ENCODE measurements at places on chromosomes 12 and 14. TPM values are rescaled to one million over a fixed set of nuclear protein-coding genes. Genes with fewer than 3 reads are reported as not detected.

DNA sequence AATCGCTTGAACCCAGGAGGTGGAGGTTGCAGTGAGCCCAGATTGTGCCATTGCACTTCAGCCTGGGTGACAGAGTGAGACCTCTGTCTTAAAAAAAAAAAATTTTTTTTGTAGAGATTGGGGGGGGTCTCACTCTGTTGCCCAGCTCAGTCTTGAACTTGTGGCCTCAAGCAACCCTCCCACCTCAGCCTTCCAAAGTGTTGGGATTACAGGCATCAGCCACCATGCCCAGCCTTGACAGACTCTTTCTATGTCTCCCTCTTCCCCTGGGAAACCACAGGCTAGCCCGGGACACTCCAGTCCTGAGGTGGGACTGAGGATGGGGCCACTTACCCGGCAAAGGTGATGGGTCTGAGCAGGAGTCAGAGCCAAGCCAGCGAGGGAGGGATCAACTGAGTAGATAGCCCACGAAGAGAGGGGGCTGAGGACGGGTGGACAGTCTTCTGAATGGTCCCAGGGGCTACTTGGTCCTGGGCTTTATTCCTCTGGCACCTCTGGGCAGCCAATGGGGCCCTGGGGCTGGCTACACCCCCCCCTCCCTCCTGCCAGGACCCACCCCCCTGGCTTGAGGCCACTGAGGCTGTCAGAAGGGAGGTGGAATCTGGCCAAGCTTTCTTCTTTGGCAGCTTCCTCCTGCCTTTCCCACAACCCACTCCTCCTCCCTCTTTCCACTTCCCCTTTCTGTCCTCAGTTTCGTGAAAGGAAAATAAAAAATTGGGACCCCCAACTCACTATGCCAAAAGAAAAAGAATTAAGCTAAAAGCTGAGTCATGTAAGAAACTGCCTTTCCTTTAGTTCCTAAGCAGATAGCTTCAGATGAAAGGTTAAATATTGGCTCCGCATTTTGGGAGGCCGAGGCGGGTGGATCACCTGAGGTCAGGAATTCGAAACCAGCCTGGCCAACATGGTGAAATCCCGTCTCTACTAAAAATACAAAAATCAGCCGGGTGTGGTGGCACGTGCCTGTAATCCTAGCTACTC, at the start of gene SDS:
Gene SDS, minus strand, starts transcription at position 453 of the 981 bp plus-strand sequence. CDS start 4,179 bp downstream, outside the sequence.
- DNase-seq = no peak

- DNase-seq = peak; percentile 41
Observed at GRCh38 chr12:58920102-58920960, at the start of gene LRIG3. Gene LRIG3, minus strand, starts transcription at chr12:58920504. Its CDS starts 269 bp downstream, at chr12:58920235.

GRCh38 chr12:28709986-28710685, 438.9 kb upstream of the FAR2 start:
- DNase-seq = no peak

DNA sequence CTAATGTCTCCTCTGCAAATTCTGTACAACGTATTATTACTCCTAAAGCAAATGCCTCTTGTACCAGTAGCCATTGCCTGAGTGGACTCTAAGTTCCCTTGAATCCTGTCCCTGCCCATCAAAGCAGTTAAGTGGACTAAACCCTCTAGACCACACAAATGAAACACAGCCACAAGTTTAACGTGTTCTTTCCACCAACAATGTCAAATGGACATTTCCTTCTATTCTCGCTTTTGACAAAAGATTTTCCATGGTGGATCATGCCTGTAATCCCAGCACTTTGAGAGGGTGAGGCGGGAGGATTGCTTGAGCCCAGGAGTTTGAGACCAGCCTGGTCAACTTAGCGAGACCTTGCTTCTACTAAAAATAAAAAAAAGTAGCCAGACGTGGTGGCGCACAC, 15.9 kb downstream of the CCDC88C start:
- DNase-seq = no peak

DNA sequence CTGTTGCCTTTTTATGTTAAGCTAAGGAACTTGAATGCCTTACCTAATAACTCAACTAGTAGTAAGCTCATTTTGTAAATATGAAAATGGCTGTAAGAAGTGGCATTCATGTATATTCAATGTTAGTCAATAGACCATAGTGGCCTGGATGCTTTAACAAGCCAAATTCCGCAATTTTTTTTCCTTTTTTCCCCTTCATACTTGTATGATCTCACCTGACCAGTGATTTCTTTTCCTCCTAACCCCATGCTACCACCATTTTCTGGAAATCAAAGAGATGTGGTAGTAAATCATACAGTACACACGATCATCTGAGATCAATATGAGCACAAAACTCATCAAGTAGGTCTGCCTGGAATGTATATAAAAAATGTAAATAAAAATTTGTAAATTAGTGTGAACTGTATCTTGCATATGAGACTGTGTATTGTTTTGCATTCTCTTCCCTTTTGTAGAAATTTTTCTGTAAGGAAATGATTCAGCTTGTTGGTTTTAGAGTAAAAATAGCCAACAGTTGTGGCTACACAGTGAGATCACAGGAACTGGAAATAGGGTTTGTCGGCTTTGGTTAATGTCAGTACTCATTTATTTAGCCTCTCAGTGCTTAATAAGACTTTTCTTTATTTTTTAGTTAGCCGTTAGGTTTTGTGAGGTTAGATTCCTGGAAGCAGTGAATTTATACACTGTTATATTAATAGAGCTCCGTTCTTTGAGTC, 62.5 kb downstream of the ETNK1 start:
- no peak for DNase-seq

DNA sequence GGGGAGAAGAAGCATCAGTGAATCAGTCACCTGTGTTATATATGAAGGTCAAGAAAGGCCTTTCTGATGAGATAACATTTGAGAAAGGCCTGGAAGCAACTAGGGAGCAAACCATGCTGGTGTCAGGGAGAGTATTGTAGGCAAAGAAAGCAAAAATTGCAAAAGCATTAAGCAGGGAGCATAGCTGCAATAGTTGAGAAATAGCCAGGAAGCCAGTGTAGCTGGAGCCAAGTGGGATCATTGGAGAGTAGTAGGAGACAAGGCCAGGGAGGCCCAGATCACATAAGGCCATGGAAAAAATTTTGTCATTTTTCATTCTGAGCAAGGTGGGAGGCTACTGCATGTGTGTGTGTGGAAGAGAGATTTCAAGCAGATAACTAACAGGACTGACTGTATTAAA, 18.8 kb upstream of the MAGOHB start:
- DNase-seq = no peak

GRCh38 chr12:118063576-118064391, 2.8 kb upstream of the WSB2 start:
- DNase-seq = no peak

GRCh38 chr12:80443974-80444666, at the start of gene PTPRQ:
Gene PTPRQ, plus strand, starts transcription at chr12:80444235. Its CDS starts 111 bp downstream, at chr12:80444346.
- DNase-seq = no peak

DNA sequence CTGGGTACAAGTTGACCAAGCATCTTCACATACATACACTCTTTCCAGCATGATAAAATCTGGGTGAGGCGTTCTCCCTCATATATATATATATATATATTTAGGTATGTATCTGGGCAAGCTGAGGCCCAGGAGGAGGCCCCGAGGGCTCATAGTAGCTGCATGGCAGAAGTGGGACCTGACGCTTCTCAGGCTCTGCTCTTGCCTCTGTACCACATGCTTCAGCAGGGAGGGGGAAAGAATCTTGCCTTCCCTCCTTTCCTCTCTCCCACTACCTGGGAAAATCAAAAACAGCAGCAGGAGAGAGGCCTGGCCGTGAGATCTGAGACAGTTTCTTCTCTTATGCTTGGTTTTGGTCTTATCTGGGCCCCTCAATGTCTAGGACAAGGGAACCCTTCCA, 9.2 kb downstream of the PPP1R1A start:
- DNase-seq = no peak

DNA sequence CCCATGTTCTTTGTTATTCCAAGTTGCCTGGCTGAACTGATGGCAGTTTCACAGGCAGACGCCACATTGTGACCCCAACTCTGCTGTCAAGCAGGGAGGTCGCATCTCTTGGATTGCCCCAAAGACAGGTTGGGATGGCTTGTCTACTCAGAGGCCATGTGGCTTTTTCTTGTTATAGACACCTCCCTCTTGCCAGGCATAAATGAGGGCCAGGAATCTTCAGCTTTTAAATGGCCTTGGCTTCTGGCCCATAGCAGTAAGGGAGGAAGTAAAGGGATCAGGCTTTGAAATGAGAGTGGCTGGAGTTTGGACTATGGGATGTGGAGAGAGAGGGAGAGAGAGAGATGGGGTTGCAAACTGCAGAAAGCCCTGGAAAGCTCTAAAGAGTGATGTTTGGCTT, 215.0 kb downstream of the TBX5 start:
- DNase-seq = no peak

DNA sequence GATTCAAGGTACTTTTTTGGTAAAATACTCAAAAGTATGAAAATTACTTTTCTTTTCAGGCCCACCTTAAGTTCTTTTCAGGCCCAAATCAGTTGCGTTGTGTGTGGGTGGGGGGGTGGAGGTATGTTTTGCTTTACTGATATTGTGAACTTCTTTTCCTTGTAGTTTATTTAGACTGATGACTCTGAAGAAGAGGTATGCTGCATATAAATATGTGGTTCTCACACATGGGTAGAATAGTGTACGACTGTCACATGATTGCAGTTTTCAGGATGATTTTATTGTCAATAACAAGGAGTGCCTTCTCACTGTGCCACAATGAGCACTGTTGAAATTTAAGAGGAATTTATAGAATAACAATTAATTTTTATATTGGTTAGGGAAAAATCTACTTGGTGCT, 166.6 kb upstream of the ATP2B1 start:
- DNase-seq = no peak

GRCh38 chr12:105813201-105813600, 325.6 kb downstream of the NUAK1 start:
- DNase-seq = no peak

- DNase-seq = no peak
Observed at GRCh38 chr12:113297214-113297587, 37.7 kb downstream of the SLC8B1 start.

GRCh38 chr12:92396647-92397252, 251.1 kb upstream of the BTG1 start:
- no peak for DNase-seq

DNA sequence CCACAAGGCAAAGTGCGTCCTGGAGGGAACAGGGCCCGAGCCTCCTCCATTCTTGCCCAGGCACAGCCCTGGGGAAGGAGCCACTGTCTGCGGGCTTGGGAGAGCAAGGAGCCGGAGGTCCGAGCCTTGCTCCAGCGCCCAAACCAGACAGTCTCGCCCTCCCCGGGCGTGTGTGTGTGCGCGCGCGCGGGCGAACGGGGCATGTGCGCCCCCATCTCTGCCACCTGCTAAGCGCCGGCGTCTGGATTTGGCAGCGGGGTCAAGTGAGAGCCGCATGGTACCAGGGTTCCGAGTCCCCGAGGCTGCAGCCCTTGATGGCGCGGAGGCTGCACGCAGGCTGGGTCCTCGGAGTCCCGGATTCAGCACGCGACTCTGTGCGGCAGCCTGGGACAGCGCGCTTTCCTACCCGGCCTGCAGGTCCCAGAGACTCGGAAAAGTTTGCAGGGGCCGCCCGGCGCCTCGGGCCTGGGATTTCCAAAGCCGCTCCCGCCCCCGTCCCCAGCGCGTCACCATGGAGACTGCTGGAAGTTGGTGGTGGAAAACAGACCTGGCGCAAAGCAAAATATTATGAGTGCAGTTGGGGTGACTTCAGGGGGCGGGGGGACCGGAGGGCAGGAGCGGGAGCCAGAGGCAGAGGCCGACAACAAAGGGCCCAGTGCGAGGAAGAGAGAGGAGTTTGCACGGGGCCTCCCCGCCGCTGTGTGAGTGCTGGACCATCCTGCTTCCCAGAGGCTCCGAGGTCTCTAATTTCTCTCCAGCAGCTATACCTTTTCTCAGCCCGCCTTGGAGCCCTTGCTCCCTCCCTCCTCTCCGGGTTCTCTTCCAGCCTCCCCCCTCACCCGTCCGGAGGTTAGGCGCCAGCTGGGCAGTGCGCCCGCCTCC, 4.2 kb downstream of the RFX4 start:
- DNase-seq = no peak

- no peak for DNase-seq
Observed at GRCh38 chr12:106841510-106842302, 67.2 kb downstream of the RIC8B start.

DNA sequence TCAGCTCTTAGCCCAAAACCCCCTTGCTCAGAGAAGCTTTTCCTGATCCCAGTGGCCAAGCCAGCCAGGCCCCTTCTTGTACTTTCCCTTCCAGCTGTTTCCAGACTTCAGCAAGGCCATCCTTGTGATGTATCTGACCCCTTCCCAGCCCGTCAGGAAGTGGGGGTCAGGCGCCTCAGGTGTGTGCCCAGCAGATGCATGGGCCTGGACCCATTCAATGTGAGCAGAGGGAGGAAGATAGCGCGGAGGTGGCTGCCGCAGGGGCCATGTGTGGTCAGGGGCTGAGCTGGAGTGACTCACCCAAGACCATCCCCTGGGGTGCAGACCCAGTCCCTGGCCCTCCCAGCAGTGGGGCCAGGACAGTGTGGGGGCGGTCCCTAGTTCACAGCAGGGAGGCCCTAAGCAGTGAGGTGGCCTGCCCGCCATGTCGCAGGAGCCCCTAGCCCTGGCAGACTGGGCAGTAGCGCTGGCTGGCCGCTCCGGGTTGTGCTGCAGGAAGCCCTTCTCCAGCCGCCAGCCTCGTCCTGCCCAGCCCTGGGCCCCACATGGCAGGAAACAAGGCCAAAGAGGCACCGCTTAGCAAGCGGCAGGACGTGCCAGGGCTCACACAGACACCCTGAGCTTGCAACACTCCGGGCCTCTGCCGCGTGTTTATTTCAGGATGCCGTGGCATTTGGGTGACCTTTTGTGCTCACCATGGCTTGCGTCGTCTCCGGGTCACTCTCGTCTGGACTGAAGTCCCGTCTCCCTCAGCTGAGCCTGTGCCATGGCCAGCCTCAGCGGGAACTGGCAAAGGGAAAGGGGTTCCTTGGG, 12.0 kb downstream of the ADSS1 start:
- no peak for DNase-seq

- DNase-seq = no peak
Observed at GRCh38 chr12:7106082-7106481, 2.9 kb downstream of the C1RL start.

GRCh38 chr14:36583242-36583892, 953 bp upstream of the NKX2-8 start:
- peak; percentile 24 for DNase-seq

GRCh38 chr12:64633940-64634337, 23.6 kb downstream of the RASSF3 start:
- no peak for DNase-seq

- no peak for DNase-seq
Observed at GRCh38 chr14:40762177-40762576, 844.5 kb upstream of the LRFN5 start.

GRCh38 chr14:68939893-68940613, 39.0 kb downstream of the ACTN1 start:
- DNase-seq = no peak

CLEC4D gene
- not detected for total RNA-seq

PTPRB gene
- total RNA-seq = not detected

CD69 gene
- 116 TPM for total RNA-seq

PYGL gene
- total RNA-seq = 0.51 TPM

Measured in activated naive CD8-positive, alpha-beta T cell treated with anti-CD3 and anti-CD28 coated beads, Interleukin-2, amount 10 ng/mL, durations not matched to agents 7 days and 5 days (primary cell).